ENCODE measurements at places on chromosomes 16 and 17. TPM values are rescaled to one million over a fixed set of nuclear protein-coding genes. Genes with fewer than 3 reads are reported as not detected.
A peak's percentile ranks its signal among the peaks of the same experiment; 100 is the strongest.

DNA sequence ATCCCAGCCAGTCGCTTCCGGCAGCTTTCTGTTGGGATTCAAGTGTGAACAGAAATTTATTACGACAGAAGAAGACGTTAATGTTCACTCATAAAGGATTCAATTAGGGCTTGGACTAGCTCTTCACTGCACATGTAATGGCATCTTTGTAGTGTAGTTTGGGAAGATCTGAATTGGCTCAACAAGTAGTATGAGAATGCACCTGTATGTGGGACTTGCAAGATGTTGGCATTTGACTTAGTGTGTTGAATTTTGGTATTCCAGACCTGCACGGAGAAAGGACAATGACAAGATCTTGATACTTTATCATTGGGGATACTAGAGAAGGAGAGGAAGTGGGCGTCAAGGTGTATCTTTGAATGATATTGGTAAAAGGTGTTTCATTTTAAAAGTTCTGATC is 1.2 kb downstream of the PSMD11 start:
- no peak for DNase-seq

DNA sequence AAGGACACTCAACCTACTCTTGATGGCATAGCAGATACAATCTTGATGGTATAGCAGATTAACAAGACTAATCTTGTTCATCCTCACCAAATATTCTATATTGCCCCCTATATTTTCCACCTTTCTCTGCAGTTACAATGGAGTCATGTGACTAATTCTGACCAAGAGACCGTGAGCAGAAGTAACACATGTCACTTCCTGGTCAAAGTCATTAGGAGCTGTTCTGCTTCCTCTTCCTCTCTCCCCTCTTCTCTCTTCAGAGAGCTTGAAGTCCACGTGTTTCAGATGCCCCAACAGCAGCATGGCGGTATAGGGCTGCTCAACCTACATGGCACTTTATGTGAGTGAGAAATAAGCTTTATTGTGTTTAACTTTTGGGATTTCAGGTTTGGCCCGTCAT is 55.3 kb upstream of the ERCC4 start:
- no peak for DNase-seq

DNA sequence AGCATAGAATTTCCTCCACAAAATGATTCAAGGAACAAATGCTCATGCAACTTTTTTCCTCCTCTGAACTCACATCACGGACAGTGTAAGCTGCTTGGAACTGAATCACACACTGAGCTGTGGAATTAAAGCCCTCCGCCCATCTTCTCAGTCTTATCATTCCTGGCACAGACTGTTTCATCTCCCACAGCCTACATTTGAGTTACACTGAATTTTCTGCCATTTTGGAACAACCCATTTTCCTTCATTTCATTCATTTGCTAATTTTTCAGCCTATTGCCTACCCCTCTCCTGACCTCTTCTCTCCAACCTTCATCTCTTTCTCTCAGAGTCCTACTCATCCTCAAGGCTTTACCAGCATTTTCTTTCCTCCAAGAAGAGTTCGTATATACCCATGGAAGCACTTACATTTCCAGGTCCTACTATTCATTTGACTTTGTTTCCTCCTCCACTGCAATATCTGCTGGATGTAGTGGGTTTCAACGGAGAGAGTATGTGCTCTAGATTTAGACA is 39.1 kb upstream of the TOM1L1 start:
- no peak for DNase-seq

- peak; percentile 35 for DNase-seq
These were observed 80.0 kb downstream of the CDRT15 start for GRCh38 chr17:14156689-14157088.

Gene PPM1D
- 4.2 TPM for polyA plus RNA-seq

GRCh38 chr17:67515490-67516083 is 138.5 kb downstream of the PITPNC1 start:
- DNase-seq, result no peak

Gene TNFRSF12A
- polyA plus RNA-seq, result 218 TPM

Gene USP31
- 4.3 TPM for polyA plus RNA-seq

Gene ADAD2
- not detected for polyA plus RNA-seq

GRCh38 chr17:27296428-27296979 is 2.6 kb downstream of the WSB1 start:
- no peak for DNase-seq

DNA sequence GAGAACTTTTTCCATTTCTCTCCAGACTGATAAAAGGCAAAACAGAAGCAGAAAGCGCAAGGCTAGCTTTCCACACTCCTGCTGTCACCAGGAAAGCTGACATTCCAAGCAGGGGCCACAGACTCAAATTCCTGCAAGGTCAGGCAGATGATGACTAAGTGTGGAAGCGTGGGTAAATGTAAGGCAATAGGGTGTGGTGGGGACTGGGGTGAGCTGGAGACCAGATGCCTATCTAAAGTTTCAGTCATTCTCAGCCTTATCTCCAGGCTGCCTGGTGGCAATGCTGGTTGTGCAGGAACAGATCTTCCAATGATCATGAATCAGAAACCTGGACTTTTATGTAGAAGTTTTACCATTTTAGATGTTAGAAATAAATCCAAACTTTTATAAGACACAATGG is 224.1 kb downstream of the GSG1L start:
- no peak for DNase-seq

GRCh38 chr17:80021600-80021999 is 14.1 kb downstream of the TBC1D16 start:
- DNase-seq, result no peak

DNA sequence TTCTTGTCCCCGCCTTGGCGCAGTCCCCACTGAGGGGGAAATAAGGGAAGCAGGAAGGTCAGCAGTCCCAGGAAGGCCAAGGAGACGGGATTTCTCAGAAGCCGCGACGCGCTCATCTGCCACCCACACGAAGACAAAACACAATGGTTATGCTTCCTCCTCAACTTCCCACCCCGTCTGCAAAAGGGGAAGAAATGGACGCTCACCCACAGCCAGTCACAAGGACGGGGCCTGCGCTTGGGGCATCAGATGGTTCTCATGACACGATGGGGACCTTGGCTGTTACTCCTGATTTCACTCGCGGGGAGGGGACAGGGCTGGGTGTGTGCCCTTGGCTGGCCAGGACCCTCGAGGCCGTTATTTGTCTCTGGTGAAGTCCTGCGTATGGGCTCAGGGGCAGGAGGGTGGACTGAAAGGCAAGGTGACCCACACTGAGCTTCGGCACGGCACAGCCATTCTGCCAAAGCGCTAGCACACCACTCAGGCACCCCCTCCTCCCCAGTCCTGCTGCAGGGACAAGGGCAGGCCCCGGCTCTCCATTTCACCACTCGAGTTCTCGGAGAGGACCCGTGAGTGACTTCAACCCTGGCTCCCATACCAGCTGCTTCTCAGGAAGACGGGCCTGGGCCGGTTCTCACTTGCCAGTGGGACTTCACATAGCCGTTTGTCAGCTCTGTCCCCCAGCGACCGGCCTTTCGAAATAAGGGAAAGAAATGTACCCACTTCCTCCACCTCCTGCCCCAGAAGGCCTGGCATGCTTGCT is 84.5 kb downstream of the ABR start:
- DNase-seq, result no peak

Data from BJ (cell line).